NCI-H2081 (cell line): ENCODE measurements at places on chromosomes 6 and 20.

GRCh38 chr6:105304366-105304765, 98.5 kb downstream of the PREP start:
- no peak for DNase-seq

DNA sequence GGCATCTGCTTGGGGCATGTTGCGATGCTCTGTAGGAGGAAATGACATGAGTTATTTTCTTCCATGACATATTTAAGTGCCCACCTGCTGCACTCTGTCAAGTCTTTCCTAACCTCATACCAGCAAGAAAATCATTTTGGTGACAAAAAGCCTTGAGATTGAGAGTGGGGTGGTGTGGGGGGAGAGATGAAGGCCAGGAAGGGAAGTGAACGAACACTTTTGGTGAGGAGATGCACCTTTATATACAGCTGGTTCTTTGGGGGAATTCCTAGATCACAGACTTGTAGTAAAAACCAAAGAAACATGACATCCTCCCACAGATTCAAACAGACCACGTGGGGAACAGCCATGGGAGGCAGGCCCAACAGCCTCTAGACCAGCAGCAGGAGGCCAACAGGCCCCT, 26.1 kb downstream of the NCOA5 start:
- DNase-seq: no peak

DNA sequence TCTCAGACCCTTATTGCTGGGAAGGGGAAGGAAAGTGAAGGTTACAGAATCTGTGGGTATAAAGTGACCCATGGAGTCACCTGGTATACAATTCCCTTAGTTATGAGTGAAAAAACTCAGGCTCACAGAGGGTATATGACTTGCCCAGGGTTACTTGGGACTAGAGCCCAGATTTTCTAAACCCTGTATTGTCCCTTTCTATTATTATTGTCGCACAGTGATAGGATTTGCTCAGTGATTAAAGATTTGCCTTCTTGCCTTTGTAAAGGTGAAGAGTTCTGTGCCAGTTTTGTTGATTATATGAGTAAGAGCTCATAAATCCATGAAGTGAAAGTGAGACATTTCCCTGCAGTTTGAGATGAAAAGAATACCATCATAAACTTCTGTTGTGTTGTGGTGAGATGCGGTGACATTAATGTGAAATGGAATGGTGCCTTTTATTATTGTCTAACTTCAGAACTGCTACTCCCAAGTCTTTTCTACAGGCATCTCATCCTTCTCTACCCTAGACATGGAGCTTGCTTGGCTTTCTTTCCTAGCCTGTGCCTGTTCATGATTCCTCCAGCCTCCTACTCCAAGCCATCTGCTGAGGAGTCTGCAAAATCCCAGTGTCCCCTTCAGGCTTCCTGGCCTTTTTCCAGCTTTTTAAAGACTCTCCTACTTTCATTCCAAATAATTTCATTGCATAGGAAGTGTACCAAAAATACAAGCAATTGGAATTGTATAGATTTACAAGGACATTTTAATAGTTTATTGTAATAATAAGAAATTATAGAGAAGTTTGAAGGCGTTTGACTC, 33.5 kb upstream of the ADIG start:
- DNase-seq: no peak

DNA sequence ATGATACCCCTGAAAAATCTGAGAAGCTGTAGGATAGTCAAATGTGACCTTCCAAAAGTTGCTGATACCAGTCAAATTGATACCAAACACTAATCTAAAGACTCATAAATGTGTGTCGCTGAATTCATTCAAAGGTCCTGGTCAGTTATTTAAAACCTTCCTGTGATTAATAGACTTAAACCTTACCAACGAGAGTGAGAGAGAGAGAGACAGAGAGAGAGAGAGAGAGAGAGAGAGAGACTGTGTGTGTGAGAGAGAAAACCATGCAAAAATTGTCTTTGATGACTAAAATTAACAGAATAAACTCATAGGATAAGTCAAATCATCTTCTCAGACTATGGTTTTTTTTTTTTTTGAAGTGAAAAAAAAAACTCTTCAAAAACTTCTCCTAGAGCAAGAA, 370.9 kb upstream of the HS3ST5 start:
- no peak for DNase-seq

DNA sequence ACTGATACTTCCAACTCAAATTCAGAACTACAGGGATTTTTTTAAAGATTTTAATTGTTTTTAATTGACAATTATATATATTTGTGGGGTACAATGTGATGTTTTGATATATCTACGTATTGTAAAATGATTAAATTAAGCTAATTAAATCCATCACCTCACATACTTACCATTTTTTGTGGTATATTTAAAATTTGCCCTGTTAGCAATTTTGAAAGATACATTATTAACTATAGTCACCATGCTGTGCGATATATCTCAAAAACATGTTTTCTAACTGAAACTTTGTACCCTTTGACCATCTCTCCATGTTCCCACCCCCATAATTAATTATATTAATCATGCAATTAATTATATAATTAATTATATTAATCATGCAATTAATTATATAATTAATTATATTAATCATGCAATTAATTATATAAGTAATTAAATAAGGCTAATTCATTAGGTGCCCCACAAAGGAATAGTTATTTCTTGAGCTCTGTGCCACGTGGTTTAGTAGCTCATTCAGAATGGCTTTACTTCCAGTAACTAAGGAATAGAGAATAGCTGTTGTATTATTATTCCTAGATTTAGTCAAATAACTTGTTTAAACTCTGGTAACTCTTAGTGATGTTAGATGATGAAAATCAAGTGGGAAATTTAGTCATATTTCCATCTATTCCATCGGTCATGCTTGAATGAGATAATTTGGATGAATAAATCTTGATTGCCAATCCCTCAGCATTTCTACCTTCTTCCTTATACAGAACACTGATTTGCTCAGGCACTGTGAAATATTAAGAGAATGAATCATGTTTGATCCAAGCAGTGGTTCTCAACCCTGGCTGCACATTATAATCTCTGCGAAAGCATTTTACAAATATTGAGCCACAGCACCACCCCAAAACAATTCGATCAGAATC, 25.1 kb downstream of the LOC128125822 start:
- DNase-seq: no peak

- no peak for DNase-seq
Measured at GRCh38 chr6:162377735-162378134, 349.8 kb downstream of the PRKN start.
